A673 (cell line): ENCODE measurements at places on chromosomes 3 and 15.

DNA sequence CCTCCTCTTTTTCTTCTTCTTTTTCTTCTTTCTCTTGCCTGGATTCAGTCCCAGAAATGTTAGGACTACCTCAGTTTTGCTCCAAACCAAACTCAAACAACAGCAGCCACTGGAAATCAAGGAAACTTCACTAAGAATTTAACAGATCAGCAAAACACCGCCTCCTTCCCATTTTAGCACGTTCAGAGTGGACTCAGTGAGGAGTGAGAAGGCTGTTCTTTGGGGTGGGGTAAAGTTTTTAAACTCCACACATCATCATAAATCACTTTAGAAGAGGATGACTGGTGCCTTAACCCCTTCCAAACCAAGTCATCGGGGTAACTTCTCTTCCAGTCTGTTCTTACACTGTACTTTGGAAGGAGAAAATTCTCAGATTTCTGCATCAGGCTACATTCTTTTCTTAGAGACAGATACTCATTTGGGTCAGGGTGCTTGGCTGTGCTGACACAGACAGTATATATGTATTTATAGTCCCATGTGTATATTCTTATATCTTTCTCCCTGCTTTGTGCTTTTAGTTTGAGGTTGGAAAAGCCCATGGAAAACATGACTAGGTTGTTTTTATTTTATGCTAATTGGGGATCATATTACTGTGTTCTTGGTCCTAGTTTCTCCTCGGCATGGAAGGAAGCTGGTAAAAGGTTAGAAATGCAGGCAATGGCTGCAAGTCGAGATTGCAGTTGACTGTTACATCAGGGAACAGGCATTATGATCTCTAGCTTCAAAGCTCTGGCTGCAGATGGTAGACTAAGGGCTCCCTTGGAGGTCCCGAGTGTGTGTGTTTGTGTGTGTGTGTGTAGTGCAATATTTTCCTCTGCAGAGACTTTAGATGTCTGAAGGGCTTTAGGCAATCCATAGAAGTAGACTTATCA is at the start of gene CCDC80:
Gene CCDC80, minus strand, starts transcription at position 214 of the 872 bp plus-strand sequence. CDS start 1,238 bp downstream, outside the sequence.
- H3K27me3 ChIP-seq = no peaks in the 10 kb centered on the region
- peak within 1 kb of the TSS; percentile 18 for H3K4me3 ChIP-seq
- H3K27ac ChIP-seq = peak within 1 kb of the TSS; percentile 46
- DNase-seq = peak; percentile 86
- H3K36me3 ChIP-seq = no peaks in the 10 kb centered on the region

- no peaks in the 10 kb centered on the region for H3K36me3 ChIP-seq
- no peak for DNase-seq
- no peaks in the 10 kb centered on the region for H3K4me1 ChIP-seq
- no peaks in the 10 kb centered on the region for H3K27me3 ChIP-seq
- H3K27ac ChIP-seq = no peak overlapping the region
- H3K4me3 ChIP-seq = no peak overlapping the region
These were observed 13.0 kb downstream of the PLCD1 start for GRCh38 chr3:38016410-38016809.

GRCh38 chr3:135018149-135018923 is 223.3 kb downstream of the EPHB1 start:
- H3K27me3 ChIP-seq = peaks cover 10% of the 10 kb centered on the region
- H3K4me1 ChIP-seq = no peaks in the 10 kb centered on the region
- H3K27ac ChIP-seq = no peak overlapping the region
- H3K4me3 ChIP-seq = no peak overlapping the region

GRCh38 chr15:95989392-95989791 is 341.1 kb upstream of the NR2F2 start:
- H3K36me3 ChIP-seq = no peaks in the 10 kb centered on the region
- H3K4me3 ChIP-seq = no peak overlapping the region
- no peak overlapping the region for H3K27ac ChIP-seq
- H3K27me3 ChIP-seq = no peaks in the 10 kb centered on the region
- DNase-seq = no peak

DNA sequence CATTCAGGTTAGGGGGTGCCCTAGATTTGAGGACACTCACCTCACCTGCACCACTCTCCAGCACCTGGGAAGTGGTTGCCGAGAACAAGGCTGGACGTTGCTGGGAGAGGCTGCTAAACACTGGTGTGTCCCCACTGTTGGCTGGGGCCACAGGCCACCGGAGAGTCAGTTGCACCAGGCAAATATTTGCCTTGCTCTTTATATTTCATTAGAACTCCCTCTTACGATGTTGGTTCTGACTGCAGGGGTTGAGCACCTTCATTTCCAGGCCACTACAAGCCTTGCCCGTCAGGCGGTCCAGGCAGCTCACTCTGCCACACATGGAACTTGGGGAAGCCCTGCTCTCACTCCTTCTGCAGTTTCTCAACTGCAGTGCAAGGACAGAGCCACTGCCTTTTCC is 30.7 kb downstream of the HCN4 start:
- H3K4me1 ChIP-seq = no peaks in the 10 kb centered on the region
- no peaks in the 10 kb centered on the region for H3K36me3 ChIP-seq
- H3K4me3 ChIP-seq = no peak overlapping the region
- H3K27ac ChIP-seq = no peak overlapping the region
- no peaks in the 10 kb centered on the region for H3K27me3 ChIP-seq

DNA sequence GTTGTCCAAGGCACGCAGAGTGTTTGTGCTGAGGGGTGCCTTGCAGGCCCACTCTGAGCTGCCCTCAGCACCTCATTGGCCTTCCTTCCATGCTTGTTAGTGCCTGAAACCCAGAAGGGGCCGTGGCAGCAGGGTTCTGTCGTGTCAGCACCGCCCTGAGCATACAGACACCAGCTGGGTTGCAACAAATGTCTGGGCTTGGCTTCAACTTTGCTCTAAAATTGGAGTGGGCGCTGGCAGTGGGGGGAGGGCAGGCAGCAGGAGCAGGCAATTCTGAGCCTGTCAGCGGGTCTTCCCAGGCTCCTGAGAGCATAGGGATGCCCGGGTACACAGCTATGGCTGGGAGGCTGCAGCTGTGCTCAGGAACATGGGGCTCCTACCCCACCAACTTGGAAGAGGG is 464.3 kb downstream of the EPHA3 start:
- no peak for DNase-seq
- no peaks in the 10 kb centered on the region for H3K36me3 ChIP-seq
- H3K4me3 ChIP-seq = no peak overlapping the region
- no peak overlapping the region for H3K27ac ChIP-seq

GRCh38 chr3:32632533-32633265 is 52.3 kb upstream of the CNOT10 start:
- H3K27me3 ChIP-seq = no peaks in the 10 kb centered on the region
- H3K27ac ChIP-seq = no peak overlapping the region
- H3K36me3 ChIP-seq = no peaks in the 10 kb centered on the region
